ENCODE measurements at places on chromosomes 3 and 15.
A peak's percentile ranks its signal among the peaks of the same experiment; 100 is the strongest.

DNA sequence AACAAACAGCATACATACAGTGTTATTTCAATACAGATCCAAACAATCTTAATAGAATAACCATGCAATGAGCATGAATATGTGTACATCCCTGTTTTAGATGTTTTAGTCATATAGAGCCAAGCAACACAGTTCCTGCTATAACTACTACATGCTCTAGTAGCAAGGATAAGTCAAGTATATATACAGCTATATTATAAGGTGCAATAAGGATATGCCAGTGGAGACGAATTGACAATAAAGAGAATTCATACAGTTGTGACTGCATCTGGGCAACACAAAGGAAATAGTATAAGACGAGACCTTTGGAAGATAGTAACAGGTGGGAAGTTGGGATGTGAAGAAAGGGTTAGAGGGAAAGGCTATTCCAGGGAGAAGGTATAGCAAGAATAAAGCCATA lies 103.4 kb downstream of the TPRG1 start:
- no peak for DNase-seq

DNA sequence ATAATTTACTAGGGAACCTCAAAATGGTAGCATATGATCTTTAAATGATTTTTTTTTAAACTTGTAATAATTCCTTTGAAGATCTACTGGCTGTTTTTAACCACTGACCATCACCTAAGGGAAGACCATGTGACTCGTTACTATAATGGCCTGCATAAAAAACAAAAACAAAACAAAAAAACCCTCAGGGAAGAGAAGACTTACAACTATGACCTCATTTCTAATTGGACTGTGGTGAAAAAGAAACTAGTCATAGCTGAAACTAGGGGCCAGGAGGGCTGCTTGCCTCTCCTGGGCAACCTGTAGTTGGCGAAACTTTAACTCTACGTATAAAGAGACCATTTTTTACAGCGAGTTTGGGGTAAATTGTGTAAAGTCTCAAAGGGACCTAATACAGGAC lies 23.0 kb downstream of the PAQR9 start:
- no peak for DNase-seq

- no peak for DNase-seq
These were observed 433 bp upstream of the MITF start for GRCh38 chr3:69738859-69739203.

GRCh38 chr3:123404391-123404790 lies 44.5 kb downstream of the ADCY5 start:
- no peak for DNase-seq

DNA sequence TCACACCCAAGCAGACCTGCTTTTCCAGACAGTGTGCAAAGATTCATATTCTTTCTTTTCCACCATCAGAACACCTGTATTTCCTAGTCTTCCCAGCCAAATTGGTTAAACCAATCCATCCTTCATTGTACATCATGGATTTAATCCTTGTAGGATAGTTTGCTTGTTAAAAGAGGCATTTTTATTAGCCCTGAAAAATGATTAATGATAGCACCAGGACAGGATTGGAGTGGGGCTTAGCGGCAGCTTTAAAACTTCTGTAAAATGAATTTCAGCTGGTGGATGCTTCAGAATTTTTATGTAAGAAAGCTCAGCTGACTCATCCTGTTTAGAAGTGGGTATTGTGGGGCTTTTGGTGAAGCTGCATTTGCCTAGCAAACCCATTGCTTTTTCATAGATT lies 36.1 kb upstream of the ARHGEF26 start:
- DNase-seq: no peak

- DNase-seq: no peak
These were observed 44.8 kb downstream of the ALDH1L1 start for GRCh38 chr3:126135406-126136076.

GRCh38 chr3:31768479-31769125 lies 212.5 kb downstream of the OSBPL10 start:
- peak; percentile 5 for DNase-seq

DNA sequence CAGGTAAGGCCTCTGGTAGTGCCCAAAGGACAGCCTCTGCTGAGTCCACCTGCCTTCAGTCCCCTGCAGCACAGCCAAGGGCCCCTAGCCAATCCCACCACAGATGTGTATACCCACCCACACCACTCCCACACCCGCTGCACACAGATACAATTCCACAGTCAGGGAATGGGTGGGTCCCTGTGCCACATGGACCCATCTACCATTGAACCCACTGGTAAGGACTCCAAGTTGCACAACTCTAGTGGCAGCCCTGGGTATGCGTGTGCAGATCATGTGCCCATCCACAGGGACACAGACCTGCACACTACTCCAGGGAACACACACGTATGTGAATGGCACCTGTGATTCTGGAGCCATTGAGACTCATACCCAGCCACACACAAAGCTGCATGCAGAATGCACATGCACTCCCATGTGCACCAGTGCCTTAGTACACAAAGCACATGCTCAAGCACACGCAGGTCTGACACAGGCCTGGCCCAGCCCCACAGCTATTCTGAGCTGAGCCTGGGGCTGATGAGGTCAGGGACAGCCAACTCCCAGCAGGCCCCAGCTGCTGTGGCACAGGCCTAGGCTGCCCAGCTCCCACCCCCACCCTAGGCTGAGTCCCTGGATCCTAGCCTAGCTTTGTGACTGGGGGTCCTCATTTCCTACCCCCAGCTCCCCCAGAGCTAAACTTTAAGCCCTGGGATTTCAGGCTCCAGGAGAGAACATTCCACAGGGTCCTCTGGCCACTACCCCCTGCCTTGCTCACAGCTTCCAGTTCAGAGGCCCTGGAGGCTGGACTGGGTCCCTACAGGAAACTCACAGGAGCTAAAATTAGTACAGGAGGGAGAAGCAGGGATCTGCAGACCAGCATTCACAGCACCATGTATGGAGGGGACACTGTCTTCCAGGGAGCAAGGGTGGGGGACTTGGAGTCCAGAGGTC lies 2.7 kb upstream of the ALS2CL start:
- DNase-seq: no peak

DNA sequence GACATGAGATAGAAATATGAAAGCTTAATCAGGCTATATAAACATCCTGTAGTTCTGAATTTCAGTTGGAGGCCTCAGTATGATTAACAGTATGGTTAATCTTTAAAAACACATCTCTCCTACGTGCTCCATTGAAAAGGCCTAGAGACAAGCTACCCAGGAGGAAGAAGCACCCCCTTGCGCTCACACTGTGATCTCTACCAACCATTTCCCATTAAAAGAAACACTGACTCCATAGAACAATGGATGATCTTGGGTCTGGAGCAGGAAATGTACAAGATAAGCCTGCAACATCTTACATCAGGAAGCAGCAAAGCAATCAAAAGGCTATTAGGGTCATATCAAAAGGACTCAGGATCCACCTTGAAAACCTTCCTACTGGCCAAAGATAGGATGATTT lies 3.4 kb upstream of the EOGT start:
- no peak for DNase-seq

DNA sequence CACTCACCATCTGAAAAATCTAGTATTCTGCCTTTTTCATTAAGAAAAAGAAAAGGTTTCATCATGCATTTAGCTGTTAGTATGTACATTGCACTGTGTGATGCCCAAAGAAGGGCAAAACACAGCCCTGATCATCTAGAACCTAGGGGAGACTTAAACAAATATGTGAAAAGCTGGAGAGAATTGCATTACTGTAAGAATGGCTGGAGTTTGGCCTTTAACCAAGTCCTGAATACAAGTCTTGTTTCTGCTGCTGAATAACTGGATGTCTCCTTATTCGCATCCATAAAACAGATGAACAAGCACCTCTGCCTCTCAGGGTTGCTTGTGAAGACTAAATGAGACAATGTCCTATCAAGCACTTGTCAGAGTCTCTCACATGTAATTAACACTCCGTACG lies 233.4 kb upstream of the LRTM1 start:
- no peak for DNase-seq

DNA sequence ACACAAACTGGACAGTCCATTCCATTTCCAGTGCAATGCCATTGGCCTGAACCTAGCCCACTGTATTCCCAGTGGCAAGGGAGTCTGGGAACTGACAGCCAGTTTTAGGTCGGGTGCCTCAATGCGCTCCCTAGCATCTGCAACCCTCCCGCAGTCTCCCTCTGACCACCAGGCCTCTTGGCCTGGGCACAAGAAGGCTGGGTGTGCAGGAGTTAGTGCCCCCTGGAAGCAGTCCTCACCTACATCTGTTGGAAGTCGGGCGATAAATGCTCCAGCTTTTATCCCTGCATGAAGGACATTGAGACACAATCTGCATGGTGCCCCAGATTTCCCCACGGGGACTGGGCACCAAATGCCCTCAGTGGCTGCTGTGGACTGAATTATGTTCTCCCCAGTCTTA lies 12.7 kb downstream of the C3orf22 start:
- DNase-seq: no peak

GRCh38 chr3:153066983-153067382 lies 95.0 kb upstream of the RAP2B start:
- no peak for DNase-seq

DNA sequence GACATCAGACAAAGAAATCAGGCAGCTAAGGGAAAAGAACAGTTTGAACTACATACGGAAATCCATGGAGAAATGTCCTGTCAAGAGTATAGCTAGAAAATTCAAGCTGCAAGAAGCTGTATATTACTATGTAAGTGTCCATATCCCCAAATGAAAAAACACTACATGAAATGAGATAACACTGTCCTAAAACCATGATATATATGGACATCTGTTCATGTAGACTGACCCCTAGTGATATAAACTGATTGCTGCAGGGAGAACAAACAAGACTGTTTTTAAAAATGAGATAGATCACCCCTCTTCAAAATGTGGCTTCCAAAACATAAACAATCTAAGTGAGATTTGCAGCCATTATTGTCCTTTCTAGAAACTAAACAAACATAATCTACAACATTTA lies 985.6 kb downstream of the EPHA3 start:
- no peak for DNase-seq

- no peak for DNase-seq
These were observed 6.8 kb upstream of the PDCD6IP start for GRCh38 chr3:33791477-33792166.

- DNase-seq: no peak
These were observed 5.6 kb downstream of the HLTF start for GRCh38 chr3:149080699-149081091.

- no peak for DNase-seq
These were observed 120.1 kb downstream of the SEC22A start for GRCh38 chr3:123321806-123322205.

DNA sequence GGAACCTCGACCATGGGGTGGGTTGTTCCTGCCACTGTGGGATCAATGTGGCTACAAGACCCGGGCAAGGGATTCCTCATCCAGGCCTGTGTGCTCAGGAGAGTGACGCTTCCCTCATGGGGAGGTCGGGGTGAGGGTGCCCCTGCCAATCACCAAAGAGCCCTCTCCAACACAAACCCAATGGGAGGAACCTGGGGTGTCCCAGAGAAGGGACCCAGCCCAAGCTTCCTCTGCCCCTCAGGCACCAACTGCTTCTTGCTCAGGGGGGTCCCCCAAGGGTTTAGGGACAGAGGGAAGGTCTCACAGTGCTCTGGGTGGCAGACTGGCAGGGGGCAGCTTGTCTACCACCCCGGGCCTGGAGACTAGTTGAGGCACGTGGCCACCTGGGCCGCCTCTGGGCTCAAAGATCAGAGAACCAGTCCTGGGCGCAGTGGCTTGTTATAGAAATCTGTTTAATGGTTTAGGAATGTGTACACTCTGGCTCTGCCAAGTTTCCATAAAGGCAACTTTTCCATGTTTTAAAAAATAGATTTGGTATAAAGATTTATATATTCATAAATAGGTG lies 26.6 kb downstream of the GP9 start:
- DNase-seq: no peak

DNA sequence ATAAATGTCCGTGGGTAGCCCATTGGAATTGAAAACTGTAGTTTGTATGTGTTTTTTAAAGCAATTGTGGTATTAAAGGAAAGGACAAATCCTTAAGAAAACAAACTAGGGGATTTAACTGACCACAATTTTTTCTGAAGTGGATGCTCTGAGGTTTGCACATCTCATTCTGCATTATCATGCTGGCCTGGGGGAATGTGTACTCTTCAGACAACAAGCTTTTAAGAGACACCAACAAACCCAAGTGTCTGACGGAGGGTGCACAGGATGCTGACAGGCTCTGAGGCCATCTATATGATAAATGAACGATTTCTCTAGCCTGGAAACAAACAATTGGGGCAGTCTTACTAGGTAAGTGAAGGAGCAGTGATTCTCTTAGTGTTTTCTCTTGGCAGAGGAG lies 9.1 kb downstream of the LINS1 start:
- no peak for DNase-seq

DNA sequence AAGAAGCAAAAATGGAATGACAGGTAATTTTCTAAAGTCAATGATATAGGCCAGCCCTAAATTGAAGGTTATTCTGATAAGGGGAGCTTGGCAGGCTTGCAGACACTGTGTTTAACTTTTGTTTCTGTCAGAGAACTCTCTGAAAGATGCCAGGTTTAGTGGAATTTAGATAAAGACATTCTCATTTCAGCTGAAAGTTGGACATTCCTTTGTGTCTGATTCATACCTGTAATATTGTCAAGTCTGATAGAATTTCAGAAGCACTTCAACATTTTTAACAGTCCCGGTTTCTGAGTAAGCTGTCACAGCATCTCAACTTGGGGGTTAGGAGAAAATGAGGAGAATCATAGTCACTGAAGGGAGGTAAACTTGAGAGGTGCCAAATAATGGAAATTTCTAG lies 84.0 kb downstream of the DIPK2A start:
- no peak for DNase-seq

GRCh38 chr15:39830166-39830565 lies 47.5 kb upstream of the FSIP1 start:
- DNase-seq: no peak

GRCh38 chr3:72746430-72747411 lies 101.5 kb downstream of the SHQ1 start:
- no peak for DNase-seq

DNA sequence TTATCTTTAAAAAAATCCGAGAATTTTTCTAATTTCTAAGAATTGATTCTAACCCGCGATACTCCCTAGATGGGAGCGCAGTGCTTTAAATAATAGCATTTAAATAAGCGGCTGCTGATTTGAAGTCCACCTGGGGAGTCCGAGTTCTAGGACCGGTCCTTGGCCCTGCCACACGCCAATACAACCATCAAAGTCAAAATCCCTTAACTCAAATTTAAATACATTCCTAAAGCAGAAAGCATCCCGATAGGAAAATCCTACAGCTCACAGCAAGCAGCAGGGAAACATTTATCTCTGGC lies 508 bp upstream of the ECT2 start:
- no peak for DNase-seq

DNA sequence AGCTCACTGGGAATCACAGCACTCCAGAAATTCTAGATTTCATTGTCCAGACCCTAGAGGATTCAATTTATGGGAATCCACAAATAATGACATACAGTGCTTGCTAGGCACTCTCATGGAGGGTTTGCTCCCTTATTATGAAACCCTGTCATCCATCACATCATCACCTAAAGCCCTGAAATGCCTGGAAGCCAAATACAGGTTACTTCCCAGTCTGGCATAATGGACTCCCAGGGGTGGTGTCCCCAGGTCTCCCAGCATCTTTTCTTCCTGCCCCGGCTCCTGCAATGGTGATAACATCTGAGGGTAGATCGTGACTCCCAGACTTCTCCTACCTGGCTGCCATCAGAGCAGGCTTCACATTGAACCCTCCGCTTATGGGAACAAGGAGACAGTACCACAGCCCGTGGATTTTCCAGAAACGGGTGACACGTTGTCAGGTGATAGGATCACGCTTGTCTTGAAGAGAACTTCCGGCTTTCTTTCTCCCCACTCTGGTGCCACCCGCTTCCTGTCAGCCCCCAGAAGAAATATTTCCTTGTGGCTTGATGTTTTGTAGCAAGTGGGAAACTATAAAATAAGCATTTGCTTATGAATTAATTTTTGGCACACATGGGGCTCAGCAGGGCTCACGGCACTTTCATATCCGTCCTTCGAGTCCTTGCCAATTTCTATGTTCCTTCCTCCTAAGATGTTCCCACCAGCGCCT lies 238.7 kb upstream of the BHLHE40 start:
- no peak for DNase-seq

Measured in stimulated activated CD4-positive, alpha-beta T cell treated with anti-CD3 and anti-CD28 coated beads, TNF-alpha, amount 100 ng/mL, for 4 hours (primary cell).